ENCODE measurements at places on chromosomes 1 and 21. TPM values are rescaled to one million over a fixed set of nuclear protein-coding genes. Genes with fewer than 3 reads are reported as not detected.

CRNN gene
- not detected for total RNA-seq

AADACL4 gene
- not detected for total RNA-seq

DNA sequence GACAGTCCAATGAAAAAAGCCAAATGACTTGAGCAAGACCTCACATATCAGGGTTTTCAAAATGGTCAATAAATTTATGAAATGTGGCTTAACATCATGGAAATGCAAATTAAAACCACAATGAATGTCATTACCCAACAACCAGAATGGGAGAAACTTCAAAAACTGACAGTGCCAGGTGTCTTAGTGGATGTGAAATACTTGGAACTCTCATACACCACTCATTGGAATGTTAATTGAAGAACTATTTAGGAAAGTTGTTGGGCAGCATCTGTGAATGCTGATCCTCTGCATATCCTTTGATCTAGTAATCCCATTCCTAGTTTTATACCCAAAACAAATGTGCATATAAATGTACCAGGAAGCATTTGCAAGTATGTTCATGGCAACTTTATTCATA is 19.2 kb upstream of the BACH1 start:
- DNase-seq: no peak

ANKRD45 gene
- total RNA-seq: 0.96 TPM

PRELP gene
- 0.07 TPM for total RNA-seq

PGBD5 gene
- total RNA-seq: 2.5 TPM
